ENCODE measurements at places on chromosomes 5 and 9. TPM values are rescaled to one million over a fixed set of nuclear protein-coding genes. Genes with fewer than 3 reads are reported as not detected.

DNA sequence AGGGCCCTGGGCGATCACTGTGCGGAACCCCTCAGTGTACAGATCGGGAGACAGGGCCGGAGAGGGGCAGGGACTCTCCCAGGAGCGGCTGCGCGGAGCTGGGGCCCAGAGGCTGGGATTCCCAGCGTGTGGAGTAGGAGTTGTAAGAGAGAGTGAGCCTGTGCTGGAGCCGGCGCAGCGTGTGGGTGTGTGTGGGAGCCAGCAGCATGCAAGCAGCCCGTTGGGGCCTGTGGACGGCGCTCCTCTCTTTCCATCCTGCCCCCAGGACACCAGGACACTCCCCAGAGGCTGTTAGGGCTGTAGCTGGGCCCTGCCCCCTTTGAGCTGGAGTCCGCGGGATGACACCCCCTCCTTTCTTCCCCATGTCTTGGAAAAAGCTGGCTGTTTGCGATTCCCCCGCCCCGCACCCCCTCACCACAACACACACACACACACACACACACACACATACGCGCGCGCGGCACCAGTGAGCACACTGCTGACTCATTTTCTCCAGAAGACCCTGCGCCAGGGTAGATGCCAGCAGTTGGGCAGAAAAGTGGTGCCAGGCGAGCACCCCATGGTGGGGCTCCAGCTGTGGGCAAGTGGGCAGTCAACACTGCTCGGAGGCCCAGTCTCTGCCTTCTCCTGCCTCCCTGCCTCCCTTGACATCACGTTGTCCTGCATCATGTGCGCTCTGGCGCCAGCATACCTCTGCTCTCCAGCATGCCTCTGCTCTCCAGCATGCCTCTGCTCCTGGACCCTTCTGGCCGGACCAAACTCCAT, 1.5 kb downstream of the COL27A1 start:
- ATAC-seq, result peak; percentile 57

DNA sequence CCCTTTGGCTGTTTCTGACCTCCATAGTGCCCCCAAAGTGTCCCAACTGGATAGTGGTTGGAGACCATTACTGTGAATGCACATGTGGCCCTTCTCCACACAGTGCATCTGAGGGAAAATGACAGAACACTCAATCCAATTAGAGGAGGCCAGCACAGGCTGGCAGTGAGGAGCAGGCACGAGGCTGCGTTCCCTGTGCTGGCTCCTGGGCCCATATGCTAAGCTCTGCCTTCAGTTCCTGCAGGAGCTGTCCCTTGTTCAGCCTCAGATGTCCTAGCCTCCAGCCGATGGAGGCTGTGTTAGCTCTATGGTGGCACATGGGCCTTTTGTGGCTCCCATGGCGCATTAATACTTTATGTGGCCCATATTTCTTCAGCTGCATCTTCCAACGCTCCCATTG, 35.8 kb downstream of the ALG2 start:
- ATAC-seq, result no peak

GRCh38 chr5:115415143-115415491, 118.7 kb upstream of the CCDC112 start:
- ATAC-seq, result no peak

- no peak for ATAC-seq
Measured at GRCh38 chr9:116951588-116952435, 264.7 kb downstream of the TRIM32 start.

- ATAC-seq, result no peak
Measured at GRCh38 chr9:129553277-129553676, 67.6 kb downstream of the C9orf50 start.

DNA sequence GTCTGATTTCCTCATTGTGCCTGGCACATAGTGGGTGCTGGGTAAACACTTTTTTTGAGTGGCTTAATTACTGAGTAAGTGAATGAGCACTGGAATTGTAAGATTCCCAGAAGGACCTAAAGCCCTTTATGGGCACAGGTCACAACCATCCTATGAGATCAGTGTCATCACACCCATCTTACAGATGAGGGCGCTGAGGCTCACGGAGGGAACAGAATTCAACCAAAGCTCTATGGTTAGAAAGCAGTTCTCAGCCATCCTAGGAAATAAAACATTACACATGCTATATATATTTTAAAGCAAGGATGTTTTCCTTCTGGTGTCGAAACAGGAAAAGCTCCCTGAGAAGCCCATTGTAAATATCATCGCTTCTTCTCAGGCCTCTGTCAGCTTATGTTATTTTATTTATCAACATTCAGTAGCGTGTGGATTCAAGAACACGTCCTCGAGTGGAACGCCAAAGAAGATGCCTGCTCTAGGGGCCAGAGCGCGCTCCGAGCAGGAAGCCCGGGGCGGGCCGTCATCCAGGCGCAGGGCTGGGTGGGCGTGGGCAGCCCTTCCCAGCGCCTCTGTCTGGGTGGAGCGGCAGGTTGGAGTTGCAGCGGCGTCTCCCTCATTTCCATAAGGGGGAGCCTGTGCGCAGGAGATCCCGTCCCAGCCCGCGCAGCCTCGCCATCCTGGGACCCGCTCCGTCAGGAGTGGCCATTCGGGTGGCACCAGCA, 155.8 kb upstream of the SMIM23 start:
- ATAC-seq, result peak; percentile 69

DNA sequence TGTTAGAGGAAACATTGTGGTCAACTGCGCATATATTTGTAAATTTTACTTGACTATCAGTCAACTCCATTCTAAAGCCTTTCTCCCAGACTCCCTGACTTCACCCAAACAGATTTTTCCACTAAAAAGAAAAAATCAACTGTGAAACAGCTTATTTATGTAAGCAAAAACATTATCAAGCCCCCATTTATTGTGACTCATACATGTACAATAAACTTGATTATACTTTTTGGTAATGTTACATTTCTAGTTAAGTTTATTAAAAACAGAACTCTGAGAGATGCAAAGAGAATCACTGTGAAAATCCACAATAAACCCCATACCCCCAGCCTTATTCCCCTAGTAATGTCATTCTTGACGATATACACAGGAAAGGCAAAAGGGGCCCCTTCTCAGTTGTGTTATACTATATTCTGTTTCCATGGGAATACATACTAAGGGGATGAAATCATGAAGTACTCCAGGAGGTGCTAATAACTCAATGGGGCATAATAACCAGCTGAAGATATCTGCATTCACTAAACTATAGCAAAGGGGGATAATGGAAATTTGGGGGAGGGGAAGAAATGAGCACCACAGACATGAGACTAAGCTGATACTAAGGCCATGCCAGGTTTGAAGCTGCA, 616.0 kb downstream of the ACTL7B start:
- ATAC-seq, result no peak

- peak; percentile 58 for ATAC-seq
Measured at GRCh38 chr5:37837414-37838032, 2.3 kb downstream of the GDNF start.

- ATAC-seq, result no peak
Measured at GRCh38 chr9:90095682-90096081, 490.9 kb downstream of the GADD45G start.

DNA sequence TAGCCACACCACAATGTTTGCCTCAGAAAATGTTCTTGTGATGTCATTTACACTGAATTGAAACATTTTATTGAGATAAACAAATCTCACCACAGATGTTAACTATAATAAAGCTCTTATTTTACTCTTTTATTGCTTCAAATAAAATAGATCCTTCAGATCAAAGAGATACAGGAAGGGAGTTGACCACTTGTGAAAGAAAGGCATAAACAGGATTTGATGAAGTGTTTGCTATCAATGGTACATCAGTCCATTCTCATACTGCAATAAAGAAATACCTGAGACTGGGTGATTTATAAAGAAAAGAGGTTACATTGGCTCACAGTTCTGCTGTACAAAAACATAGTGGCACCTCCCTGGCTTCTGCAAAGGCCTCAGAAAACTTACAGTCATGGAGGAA, 40.2 kb upstream of the OR13F1 start:
- ATAC-seq, result no peak

DNA sequence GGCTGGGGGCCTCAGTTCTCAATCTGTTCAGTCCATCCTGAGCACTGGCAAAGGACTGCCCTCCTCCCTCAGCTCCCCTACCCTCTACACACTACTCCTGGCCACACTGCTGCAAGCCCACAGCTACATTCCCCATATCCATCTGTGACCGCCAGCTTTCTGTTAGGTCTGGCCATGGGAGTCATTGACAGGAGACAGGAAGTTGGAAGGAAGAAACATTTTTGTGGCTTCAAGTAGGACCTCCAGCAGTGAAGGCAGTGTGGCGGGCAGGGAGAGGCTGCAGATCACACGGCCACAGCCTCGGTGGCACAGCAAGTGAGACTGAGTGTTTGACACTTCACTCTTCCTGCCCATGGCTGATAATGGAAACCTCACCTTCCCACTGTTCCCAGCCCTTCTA, 55.9 kb downstream of the SECISBP2 start:
- no peak for ATAC-seq

DNA sequence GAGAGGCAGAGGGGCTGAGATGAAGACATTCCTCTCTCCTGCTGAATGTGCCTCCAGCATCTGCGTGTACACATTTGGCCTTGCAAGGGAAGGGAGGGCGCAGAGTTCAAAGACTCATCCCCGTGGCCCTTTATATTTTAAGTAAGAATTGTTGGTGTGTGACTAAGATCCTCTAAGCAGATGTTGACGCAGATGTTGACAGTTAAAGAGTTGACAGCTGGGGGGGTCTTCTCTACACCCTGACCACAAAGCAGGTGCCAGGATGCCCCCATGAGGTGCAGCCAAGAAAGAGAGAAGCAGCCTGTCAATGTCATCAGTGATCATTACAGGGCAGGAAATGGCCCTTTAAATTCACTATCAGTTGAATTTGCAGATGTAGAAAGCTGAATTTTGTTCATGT, 262.9 kb downstream of the IRX1 start:
- ATAC-seq, result no peak

DNA sequence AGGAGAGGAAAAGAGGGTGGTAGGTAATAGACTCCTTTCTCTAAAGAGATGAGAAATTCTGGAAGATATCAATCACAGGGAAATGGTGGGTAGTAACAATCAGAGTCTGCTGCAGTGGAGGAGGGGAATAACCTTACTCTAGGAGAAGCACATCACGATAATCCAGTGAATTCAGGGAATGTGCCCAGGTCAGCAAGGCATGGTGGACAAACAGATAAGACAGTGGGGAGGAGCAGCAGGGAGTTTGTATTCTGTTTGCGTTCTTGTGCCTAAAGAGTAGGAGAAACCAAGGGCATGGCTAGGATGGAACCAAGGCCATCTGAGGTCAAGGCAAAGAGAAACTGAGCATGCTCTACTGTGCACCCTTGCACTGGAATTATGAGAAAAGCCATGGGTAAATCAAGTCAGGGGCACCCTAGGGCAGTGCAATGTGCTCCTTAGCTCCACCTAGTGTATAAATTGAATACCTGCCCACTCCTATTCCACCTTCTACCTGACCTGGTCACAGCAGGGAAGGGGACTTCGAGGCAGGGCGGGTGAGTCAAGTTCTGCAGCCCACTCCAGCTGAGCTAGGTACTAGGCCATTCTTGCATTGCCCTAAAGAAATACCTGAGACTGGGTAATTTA, 31.6 kb downstream of the RETREG1 start:
- no peak for ATAC-seq

DNA sequence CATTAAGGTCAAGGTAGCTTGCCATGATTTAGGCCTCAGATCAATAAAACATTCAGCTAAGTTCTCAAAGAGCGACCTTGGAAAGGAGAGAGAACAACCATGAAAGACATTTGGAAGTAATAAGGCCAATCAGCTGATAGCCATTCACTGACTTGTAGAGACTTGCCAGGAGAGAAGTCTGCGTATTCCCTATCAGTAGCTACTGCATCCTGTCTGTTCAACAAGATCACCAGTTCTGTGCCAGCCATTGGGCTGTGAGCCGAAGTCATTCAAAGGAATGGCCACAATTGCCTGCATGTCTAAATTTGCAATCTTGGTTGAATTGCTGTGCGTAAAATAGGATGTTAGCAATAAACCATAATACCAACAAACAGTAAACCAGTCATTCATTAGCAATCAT, 219.8 kb downstream of the FBXL7 start:
- ATAC-seq, result no peak

DNA sequence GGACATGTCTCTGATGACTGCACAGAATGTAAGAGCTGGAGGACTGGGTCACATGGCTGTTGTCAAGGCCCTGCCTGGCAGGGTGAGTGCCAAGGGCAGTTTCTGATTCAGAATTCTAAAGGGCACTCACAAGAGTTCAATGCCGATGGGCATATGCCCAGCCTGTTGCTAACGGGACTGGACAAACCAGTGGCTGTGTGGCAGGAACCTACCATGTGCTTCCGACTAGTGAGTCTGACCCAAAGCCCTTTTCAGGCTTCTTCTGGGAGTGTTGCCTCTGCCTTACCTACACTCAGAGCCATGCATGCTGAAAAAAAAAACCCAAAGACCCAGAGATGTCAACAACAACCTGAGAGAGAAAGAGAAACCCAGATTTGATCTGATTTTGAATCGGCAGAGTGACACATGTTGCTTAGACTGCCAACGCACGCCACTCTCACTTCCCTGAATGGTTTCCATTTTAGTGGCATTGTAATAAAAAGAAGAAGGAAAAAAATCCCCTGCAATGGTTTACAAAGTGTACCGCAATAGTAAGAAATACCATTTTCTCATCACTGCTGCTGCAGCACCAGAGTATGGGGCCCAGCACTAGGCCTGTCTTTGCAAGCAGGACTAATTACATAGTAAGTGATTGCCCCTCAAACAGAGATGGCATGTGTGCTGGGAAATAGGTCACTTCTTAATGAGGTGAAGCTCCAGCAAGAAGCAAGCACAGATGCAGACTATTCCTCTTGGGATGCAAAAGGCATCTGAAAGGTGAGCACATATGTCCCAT, 194.3 kb downstream of the PALM2AKAP2 start:
- no peak for ATAC-seq

DNA sequence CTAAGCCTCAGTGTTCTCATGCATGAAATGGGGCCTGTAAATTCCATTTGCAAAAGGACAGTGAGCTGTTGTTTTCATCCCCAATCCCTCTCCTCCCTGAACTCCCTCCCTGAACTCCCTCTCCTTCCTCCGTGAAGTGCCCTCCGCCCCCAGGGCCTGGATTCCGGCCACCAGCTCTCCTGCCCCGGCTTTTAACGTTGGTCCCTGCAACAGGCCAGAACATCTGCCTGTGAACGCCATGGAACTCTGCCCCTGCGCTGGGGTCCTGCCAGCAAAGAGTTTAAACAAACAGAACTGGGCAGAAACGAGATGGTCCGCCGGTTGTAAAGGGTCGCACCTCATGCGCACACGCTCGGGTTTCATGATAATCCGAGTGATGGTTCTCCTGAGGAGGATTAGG, 62.4 kb downstream of the SMIM23 start:
- ATAC-seq, result no peak

DNA sequence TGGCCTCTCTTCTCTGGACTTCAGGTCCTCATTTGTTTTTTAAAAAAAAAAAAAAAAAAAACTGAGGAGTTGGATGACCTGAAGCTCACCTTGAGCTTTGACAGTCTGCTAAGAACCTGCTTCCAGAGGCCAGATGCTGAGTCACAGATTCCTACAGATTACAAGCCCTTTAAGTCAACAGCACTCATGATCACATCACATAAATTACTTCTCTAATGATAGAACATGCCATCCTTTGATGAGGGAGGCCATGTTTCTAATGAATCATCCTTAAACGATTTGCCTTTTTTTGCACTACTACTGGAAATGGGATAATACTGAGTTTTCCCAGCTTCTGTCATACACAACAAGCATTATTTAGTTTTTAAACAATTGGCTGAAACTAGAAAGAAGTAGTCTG, 34.2 kb upstream of the MYOT start:
- ATAC-seq, result peak; percentile 74

The UBAP1 gene
- total RNA-seq, result 69.2 TPM

The ACSL6 gene
- 1.7 TPM for total RNA-seq

The PPP3R2 gene
- not detected for total RNA-seq

The MEIKIN gene
- total RNA-seq, result 4.0 TPM

The PFN3 gene
- total RNA-seq, result not detected

The EXD3 gene
- 7.0 TPM for total RNA-seq

The ORM2 gene
- not detected for total RNA-seq

The TMEM8B gene
- 18.8 TPM for total RNA-seq

The GABBR2 gene
- not detected for total RNA-seq

The LAMC3 gene
- total RNA-seq, result not detected

The MUSK gene
- 3.9 TPM for total RNA-seq

Measured in gastroesophageal sphincter (tissue), 4 donors.